ENCODE measurements at places on chromosomes 5 and 9.

- no peak for DNase-seq
These were observed 34.5 kb downstream of the KCTD16 start for GRCh38 chr5:144205141-144205551.

- no peak for DNase-seq
These were observed 292.8 kb upstream of the KLF4 start for GRCh38 chr9:107782381-107782780.

DNA sequence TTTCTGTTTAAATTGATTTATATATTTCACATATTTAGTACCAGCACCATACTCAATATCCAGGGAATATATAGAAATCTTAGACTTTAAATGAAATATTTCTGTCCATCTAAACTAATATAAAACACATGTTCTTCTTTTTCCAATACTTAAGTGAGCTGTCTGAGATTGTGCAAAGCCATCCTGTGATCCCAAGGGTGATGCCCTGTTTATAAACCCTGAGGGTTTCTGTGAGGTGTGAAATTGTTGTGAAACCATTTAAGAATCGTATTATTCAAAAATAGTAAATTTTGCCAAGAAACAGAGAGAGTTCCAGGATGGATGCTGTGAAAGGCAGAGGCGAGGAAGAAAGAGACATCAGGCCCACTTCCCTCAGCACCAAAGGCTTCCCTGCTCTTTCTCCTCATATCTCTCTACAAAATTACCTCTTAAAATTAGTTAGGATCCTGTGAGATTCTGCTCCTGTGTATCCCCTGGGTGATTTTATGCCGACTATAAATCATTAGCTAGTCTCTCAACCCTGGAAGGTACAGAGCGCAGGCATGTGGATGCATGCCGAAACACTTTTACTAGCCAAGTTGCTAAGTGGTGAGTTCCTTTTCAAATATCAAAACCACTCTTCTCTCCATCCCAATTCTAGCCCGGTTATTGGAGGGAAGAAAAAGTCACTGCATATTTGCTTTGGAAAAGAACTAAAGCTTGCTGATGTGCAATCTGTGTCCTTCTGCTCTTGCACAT lies 183.0 kb downstream of the GLIS3 start:
- no peak for DNase-seq

DNA sequence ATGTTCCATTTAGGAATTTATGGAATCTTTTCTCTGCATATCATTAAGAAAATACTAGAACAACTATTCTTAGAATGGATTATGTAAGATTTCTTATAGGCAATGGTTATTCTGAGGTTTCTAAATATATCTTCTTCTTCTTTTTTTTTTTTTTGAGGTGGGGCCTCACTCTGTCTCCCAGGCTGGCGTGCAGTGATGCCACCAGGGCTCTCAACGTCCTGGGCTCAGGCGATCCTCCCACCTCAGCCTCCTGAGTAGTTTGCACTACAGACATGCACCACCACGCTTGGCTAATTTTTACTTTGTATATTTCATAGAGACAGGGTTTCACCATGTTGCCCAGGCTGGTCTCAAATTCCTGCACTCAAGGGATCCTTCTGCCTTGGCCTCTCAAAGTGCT lies 137.2 kb downstream of the SREK1 start:
- no peak for DNase-seq

DNA sequence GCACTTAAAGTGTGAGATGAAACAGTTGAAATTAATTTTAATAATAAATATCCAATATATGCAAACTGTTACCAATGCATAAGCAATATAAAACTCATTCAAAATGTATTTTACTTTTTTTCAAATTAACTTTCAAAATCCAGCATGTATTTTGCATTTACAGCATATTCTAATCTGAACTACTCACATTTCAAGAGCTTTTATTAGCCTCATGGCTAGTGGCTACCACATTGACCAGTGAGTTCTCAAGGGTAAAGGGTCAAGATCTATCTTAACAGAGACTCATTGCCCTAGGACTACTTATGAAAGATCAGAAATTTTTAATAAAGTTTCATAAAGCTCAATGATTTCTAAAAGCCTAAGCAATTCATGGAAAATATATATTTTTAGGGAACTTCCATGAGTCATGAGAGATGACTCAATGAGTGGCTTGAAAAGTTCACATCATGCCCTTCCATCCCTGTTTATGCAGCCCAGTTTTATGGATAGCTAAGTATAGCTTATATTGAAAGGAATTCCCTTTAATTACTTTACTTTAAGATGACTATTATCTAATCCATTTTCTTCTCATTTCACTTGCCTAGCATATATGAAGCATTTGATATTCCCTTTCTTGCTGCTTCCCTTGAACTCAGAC lies 608.6 kb downstream of the SLCO4C1 start:
- no peak for DNase-seq

GRCh38 chr5:172973931-172974330 lies 9.6 kb upstream of the ATP6V0E1 start:
- DNase-seq = no peak

GRCh38 chr9:101398930-101399642 lies 435 bp downstream of the ZNF189 start:
- no peak for DNase-seq

DNA sequence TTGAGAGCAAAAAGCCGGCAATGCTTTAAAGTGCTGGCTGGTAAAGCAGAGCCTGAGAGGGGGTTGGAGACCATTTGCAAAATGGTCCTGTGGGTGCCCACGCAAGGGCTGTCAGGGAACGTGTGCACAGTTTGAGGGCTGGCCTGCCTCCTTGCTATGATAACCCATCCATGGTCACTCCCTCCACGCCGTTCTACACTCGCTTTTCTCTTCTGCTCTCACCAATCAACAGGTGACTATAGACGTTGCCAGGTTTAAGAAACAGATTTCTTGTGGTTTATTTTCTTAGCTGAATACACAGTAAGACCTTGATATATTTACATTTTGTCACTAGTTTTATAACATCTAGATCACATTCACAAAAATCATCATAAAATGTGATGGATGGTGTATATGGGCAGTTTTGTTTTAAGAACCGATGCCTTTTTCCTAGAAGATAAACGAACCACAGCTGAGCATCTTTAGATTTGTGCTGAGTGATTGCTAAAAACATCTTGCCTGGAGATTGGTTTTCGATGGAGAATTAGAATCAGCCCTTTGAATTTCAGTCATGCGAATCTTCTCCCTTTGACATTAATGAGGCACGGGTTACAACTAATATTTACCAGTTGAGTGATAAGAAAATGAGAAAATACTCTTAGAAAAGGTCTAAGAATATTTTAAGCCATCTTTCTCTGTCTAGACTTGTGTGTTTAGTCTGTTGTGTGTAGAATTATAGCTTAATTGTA lies 13.9 kb downstream of the MAP1B start:
- no peak for DNase-seq
